ENCODE measurements at places on chromosomes 6 and 20. TPM values are rescaled to one million over a fixed set of nuclear protein-coding genes. Genes with fewer than 3 reads are reported as not detected.

The RANBP9 gene
- total RNA-seq: 48.0 TPM

The HTR1B gene
- 0.74 TPM for total RNA-seq

The COL9A1 gene
- not detected for total RNA-seq

The SNAP91 gene
- not detected for total RNA-seq

The KCNK16 gene
- total RNA-seq: not detected

GRCh38 chr6:118680452-118681095 lies 29.2 kb upstream of the CEP85L start:
- no peak for DNase-seq

DNA sequence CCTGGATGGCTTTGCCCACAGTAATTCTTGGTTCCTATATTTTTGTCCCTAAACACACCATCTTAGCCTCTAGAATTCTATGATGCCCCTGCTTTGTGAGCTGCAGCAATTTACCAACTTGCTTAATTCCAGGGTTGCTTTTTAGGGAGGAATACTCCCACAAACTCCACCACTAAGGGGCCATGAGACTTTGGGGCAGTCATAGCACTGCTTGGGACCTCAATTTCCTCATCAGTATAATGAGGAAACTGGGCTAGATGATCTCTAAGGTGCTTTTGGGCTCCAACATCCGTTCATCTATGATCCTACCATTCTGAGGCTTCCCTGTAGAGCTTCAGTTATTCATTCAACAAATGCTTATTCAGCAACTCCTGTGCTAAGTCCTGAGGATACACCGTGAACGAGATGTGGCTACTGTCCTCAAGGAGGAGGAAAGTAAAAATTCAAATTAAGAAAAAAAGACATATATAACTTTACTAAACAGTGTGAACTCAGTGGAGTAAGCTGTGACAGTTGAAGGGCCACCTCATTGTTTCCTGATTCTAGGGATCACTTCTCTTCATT lies 75.3 kb downstream of the PRDM1 start:
- no peak for DNase-seq

GRCh38 chr6:147802459-147802858 lies 294.0 kb downstream of the SAMD5 start:
- no peak for DNase-seq

GRCh38 chr20:44405257-44405656 lies 49.8 kb downstream of the HNF4A start:
- DNase-seq: no peak

DNA sequence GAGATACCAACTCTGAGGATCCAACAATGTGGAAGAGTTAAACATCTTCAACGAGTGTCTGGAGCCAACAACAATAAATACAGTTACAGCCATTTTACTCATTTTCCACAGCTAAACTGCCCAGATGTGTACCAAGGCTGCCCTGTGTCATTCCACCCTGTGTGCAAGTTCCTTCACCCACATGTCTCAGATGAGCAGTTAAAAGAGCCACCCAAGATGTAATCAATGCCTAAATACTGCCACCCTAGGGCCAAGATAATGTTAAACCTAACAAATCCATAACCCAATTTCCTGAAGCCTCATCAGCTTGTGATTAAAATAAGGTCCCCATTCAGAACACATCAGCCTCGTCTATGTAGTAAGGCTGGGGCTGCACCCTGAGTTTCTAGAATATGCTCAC lies 59.9 kb downstream of the GMDS start:
- DNase-seq: no peak

DNA sequence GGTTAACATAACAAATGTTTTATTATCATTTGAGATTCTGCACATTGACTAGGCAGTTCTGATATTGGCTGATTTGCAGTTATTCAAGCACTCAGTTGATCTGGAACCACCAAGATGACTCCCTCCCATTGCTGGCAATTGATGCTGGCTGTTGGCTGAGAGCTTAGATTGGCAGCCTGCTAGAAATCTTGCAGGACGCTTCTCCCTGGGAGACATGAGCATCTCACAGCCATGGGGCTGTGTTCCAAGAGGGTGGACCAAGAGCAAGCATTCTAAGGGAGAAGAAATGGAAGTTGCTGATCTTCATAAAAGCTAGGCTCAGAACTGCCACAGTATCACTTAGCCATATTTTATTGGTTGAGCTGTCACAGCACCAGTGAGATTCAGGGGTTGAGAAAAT lies 233.4 kb upstream of the ID4 start:
- no peak for DNase-seq

GRCh38 chr6:147244832-147245231 lies 40.6 kb downstream of the STXBP5 start:
- no peak for DNase-seq

- no peak for DNase-seq
Observed at GRCh38 chr6:118981884-118982574, 47.1 kb upstream of the MCM9 start.

DNA sequence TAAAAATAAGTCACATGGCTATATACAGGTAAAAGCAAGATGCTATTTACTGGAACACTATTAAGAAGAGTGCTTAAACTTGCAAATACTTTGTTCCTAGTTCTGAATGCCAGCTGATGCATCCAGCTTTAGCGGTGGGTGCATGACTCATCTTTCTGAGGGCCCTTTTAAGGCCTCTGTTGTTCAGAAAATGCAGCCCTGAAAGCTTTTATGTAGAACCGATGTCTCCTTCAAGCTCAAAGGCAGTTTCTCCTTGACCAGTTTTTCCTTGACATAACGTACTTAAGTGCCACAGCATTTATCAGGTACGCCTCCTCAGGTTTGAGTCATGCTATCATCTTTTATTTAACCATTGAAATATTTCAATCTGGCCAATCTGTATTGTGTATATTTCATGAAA lies 82.8 kb downstream of the MLIP start:
- DNase-seq: peak; percentile 70

DNA sequence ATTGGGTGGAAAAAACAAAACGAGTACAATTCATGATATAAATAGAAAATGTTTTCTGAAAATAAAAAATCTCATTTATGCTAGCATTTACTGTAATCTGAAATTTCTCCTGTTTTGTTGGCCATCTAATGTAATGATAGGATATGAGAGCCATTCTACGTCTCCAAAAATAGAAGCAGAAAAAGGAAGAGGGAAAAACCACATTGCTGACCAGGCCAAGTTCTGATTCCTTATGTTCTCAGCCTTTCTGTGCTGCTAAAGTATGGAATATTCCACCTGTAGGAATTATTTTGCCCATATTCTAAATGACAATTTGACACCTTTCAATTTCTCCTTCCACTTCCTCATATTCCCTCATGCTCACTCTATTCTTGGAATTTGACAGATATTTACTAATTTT lies 110.2 kb downstream of the TBXT start:
- no peak for DNase-seq

DNA sequence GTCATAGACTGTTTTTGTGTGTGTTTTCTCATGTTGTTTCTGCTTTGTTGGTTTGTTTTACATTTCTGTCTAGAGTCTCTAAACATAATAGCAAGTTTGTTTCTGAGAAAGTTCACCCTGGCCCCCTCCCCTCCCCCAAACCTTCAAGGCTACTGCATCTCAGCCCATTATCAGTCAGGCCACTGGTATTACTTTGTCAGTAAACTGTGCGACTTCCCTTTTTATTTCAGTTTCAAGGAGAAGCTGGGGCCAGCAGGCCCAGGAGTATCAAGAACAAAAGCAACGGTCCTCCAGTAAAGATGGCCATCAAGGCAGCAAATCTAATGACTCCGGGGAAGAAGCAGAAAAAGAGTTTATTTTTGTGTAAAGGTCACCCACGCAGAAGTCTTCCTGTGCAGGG lies 32.8 kb upstream of the SCGN start:
- no peak for DNase-seq

DNA sequence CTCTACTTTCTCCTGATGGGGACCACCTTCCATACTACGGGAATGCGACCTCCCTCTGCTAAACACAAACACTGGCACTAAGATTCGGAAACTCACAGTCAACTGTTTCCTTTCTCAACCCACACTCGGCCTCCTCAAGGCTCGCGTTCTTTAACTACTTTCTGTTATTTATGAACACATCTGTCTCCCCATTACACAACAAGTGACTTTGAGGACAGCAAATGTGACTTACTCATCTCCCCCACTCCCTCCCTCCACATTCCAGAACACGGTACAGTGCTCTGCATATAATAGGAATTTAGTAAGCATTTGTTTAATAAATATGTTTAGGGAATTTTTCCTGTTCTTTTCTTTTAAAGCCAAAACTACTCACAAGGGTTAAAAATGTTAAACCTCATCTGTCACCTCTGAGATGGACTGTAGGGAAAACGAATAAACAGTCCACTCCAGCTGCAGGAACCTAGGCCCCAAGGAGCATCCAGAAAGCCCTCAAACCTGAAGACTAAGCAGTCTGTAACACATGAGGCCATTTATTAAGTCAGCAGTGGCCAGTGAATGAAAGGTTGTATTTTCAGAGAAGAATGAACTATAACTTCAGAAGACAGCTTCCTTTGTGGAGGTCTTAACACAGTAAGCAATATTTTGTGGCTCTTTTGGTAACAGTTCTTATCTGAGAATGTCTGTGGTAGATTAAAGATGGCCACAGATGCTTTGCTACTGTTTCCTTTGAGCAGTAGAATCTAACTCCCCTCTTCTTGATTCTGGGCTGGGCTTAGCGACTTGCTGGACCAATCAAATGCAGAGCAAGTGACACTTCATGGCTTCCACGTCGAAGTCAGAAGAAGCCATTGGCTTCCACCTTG lies 209.6 kb upstream of the DTNBP1 start:
- no peak for DNase-seq

GRCh38 chr20:35697696-35698297 lies 1.4 kb downstream of the NFS1 start:
- DNase-seq: no peak

DNA sequence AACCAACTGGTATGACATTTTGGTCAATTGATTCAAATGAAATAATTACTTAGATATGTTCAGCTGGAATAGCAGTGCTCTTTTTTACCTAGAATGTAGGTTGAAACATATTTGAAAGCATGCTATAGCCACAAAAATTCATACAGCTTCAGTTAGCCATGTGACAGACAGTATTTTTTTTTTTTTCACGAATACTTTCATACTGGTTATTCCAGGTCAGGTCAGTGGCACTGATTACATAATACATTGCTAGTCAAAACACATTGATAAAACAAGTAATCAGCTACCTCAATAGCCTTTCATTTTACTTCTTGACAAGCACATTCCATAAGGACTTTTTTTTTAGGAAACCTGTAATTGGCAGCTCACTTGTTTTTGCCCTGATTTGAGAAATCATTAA lies 222.6 kb downstream of the EYA4 start:
- no peak for DNase-seq

All from HCT116 (cell line).